ENCODE measurements at places on chromosomes 11 and 22.
A peak's percentile ranks its signal among the peaks of the same experiment; 100 is the strongest.

GRCh38 chr22:19621373-19622060 lies 92.8 kb upstream of the SEPTIN5 start:
- no peak for DNase-seq

- no peak for DNase-seq
Measured at GRCh38 chr11:74504100-74504691, 10.7 kb upstream of the LIPT2 start.

GRCh38 chr22:39545386-39546365 lies 13.1 kb upstream of the RPS19BP1 start:
- peak; percentile 70 for DNase-seq

DNA sequence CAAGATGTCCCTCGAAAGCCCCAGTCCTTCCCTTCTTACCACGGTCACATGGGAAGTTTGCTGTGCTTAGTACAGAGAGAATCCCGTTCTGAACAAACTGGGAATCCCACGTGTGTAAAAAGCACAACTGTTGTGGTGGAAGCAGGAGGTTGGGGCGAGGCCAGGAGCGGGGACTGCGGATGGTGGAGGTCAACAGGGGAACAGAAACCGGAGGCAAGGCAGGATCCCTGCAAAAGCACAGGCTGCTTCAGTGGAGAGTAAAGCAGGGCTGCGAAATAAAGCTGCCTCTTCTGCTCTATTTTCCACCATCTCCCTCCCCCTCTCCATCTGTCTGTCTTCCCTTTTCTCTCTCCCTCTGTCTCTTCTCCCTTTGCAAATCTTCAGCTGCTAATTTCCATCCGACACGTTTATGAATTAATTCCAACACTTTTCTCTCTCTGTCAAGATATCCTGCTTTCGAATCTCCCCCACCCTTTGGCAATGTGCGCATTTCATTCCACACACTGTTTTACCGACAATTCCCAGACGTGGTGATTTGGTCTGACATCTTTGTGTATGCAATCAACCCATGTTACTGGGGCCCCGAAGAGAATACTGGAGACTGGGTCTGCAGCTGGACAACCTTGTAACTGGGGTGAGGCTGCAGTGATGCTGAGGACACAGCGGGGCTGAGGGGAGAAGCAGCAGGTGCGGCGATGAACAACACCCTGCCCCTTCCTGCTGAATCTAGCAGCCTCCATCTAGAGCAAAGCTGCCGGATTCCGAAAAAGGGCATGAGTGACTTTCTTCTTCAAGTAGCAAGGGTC lies 571.8 kb downstream of the OPCML start:
- no peak for DNase-seq

DNA sequence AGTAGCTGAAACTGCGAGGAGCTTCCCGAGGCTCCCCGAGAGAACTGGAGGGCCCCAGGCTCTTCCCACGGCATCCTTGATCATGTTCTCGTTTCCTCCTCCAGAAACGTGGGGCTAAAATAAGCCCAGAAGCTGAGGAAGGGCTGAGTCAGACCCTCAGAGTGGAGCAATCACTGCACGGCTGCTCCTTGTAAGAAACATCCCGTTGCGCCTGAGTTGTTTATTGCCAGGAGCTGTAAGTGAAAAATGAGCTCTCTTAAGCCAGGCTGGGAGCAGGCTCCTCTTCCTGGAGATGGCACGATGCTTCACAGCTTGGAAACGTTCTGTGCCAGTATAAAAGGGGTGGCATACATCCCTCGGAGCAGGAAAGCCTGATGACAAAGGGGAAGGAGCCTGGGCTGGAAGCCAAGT lies 47.3 kb upstream of the SYN3 start:
- no peak for DNase-seq

GRCh38 chr11:94675813-94676212 lies 92.3 kb upstream of the AMOTL1 start:
- DNase-seq, result no peak

DNA sequence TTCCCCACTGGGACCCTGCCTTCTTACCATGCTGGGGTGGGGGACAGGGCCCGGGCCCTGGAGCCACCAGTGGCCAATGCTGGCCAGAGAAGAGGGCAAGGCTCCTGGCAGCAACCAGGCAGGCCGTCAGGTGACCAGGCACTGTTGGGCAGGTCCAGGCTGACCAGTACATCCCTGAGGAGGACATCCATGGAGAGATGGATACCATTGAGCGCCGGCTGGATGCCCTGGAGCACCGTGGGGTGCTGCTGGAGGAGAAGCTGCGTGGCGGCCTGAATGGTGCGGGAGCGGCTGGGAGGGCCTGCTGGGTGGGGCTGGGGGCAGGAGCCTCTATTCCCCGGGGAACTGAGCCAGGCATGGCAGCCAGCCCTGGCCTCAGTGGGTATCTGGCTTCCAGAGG lies 21.0 kb downstream of the C22orf23 start:
- no peak for DNase-seq

- DNase-seq, result no peak
Measured at GRCh38 chr22:26065847-26066246, 103.4 kb upstream of the SEZ6L start.

DNA sequence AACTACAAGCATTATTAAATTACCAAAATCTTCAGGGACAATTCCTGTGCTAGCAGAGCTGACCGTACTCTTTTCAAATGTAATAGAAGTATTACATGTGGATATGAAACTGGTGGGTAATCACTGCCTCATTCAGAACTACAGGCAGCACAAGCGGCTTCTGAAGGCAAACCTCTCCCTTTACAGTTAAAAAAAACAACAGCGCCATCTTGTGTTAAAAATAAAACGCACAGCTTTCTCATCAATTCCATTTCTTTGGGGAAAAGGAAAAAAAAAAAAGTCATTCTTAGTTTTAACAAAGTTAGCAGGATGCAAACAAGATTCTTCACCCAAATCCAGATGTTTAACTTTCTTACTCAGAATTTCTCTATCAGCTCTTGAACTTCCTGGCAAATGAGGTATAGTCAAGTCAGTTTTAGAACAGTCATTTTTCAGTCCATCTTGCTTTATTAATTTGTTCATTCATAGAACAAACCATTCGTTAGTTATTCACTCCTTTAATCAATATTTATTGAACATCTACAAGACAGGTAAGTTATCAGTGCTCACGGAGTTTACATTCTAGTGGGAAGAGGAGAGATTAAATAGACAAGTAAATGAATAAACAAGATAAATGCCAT lies 331.8 kb upstream of the MPPED2 start:
- DNase-seq, result no peak

DNA sequence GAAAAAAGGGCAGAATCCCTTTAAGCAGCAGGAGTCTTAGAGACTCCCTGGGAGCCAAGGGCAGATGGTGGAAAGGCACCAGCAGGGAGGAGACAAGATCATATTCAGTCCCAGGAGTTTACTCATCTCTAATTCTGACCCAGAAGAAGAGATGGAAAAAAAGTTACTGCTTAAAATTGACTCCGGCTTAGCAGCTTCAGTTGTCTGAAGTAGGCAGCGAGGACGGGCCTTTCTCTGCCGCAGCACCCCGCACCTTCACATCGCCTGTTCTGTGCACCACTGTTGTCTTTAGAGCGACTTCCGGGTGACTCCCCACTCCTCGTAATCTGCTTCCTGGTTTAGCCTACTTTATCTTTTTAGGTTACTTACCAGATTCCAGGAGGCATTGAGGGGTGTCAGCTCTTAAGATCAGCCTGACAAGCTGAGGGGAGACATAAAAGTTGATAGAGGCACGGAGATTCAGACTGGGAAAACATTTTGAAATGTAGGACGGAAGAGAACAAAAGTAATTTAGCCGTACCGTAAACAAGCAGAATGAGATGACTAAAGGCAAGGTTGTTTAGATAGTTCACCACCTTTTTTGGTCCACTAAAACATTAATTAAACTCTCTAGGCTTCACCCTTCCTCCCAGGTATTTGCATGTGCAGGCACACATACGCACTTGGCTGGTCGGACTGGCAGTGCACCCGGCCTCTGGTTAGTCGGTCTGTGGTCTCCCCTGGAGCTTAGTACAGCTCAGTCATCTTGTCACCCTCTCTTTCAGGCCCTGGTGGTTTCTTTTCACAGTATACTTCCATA lies 74.3 kb downstream of the CECR2 start:
- DNase-seq, result no peak

GRCh38 chr11:134045799-134046635 lies 22.9 kb upstream of the JAM3 start:
- DNase-seq, result no peak

- DNase-seq, result no peak
Measured at GRCh38 chr11:6565988-6566703, 37.3 kb downstream of the RRP8 start.

DNA sequence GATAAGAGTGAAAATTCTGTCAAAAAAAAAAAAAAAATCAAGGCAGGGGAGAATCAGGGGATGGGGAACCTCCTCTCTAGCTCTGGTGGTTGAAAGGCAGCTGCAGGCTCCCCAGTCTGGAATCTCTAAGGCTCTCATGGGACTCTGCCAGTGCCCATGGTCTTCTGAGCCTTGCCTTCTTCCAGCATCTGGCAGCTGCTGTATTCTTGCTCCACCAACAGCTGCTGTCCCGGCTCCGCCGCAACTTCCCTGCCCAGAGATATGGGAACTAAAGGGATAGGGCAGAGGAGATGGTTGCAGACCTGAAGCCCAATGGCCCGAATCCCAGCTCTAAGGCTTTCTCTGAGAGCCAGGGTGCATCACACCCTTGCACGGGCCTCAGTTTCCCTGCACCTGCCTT lies 49.5 kb upstream of the PHF21B start:
- no peak for DNase-seq

GRCh38 chr11:86592659-86593451 lies 79.6 kb downstream of the ME3 start:
- DNase-seq, result no peak

GRCh38 chr11:88151709-88152265 lies 23.5 kb downstream of the RAB38 start:
- no peak for DNase-seq

GRCh38 chr11:120178561-120179056 lies 32.2 kb upstream of the OAF start:
- no peak for DNase-seq

DNA sequence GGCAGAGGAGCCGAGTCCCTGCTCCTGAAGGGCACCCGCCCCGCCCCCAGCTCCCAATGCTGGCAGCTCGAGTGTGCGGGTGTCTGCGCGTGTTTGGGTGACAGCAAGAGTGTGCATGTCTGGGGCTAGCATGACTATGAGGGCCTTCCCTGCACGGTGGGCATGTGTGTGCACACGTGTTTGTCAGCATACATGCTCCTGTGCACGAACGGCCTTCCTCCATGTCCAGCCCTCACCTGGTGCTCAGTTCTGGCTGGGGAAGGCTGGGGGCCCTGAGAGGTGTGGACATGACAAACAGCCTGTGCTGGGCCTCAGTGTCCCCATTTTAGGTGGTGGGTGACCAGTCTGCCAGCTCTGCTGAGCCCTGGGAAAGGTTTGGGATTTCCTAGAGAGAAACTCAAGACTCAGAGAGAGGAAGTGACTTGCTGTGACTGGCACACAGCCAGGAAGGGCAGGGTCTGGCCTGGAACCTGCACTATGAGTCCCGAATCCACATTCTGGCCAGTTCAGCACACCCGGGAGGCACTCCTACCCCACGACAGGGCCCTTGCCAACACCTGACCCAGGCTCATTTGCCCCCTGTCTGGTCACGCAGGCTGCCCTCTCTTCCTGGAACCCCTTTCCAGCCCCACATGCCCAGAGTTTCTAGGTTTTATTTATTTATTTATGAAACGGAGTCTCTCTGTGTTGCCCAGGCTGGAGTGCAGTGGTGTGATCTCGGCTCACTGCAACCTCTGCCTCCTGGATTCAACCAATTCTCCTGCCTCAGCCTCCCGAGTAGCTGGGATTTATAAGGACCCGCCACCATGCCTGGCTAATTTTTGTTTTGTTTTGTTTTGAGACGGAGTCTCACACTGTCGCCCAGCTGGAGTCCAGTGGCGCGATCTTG lies 3.3 kb upstream of the SHISA8 start:
- DNase-seq, result no peak

- DNase-seq, result no peak
Measured at GRCh38 chr11:67674442-67674871, at the start of gene ALDH3B2. Gene ALDH3B2, minus strand, starts transcription at chr11:67674623. Its CDS starts 7,688 bp downstream, at chr11:67666935.

GRCh38 chr11:17766590-17766989 lies 32.0 kb downstream of the KCNC1 start:
- DNase-seq, result no peak

DNA sequence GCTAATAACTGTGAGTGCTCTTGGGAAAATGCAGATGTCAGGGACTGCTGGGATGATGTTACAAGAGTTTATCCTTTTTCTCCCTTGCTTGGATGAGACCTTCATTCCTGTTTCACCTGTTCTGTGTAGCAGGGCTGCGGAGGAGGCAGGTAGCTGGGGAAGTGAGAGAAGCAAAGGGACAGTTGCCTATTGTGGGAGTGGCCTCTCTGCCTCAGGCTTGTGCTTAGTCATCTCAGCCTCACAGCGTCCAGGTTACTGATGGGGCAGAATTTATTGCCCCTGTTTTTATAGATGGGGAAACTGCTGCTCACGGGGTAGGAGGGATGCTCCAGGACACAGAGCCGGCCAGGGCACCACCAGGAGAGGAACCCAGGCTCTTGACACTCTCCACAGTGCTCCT lies 1.7 kb downstream of the STX3 start:
- no peak for DNase-seq

DNA sequence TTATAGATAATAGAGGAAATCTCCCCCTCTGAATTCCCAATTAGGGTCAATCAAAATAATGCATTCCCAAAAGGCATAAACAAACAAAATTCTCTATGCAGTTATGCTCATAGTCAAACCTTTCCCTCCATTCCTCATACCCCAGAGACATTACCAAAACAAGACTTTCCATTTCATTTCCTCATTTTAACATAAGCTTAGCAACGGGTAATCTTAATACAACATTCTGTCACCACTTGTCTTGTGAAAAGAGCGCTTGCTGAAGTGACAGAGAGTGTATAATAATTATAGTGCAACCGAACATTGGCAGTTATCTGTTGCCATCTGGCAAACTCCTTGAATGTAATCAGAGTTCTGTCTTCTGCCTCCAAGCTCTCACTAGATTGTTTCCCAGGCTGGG lies 1.2 kb upstream of the SLN start:
- no peak for DNase-seq

DNA sequence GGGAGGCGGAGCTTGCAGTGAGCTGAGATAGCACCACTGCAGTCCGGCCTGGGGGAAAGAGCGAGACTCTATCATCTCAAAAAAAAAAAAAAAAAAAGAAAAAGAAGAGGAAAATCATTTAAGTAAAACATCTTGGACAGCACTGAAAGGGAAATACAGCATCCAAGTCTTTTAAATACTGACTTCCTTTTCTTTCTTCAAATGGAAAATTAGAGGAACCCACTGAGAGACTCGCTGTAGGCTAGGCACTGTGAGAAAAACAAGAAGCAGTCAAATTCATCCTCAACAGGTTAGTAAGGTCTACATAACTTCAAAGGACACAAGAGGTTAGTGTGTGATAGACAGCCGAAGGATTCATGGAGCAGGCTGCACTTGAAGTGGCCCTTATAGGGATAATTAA lies 243.7 kb downstream of the BLID start:
- DNase-seq, result no peak

DNA sequence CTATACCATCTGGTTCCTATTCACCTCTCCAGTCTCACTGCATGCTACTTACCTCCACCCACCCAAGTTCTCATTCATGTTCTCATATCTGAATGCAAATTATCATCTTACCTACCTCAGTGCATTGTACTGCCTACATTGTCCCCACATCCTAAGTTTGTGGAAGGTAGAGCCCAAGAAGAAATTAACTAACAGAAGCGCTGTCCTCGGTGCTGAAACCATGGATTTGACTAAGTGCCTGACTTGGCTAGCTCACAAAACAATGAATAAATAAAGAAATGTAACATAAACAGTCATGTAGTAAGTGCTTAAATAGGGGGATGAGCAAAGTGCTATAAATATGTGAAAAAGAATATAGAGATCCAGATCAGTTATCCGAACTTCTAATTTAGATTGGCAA lies 63.2 kb downstream of the GRIA4 start:
- no peak for DNase-seq
